ENCODE measurements at places on chromosomes 3 and 15.

DNA sequence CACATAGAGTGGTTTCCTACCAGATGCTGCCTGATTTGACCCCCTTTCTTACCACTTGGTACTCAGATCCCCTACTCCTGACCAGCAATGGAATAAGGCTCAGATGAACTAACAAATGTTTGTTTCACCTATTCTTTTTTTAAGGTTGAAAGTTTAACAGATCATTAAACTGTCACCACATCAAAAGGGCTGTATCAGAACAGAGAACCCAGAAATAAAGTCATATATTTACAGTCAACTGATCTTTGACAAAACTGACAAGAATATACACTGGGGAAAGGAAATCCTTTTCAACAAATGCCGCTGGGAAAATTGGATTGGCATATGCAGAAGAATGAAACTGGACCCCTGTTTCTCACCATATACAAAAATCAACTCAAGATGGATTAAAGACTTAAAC lies 56.0 kb downstream of the GPR176 start:
- DNase-seq, result no peak

- DNase-seq, result no peak
Measured at GRCh38 chr3:40341671-40342070, 32.2 kb downstream of the EIF1B start.

GRCh38 chr15:80948651-80949292 lies 40.8 kb downstream of the MESD start:
- DNase-seq, result no peak

- DNase-seq, result no peak
Measured at GRCh38 chr15:62428851-62429598, 263.9 kb upstream of the C2CD4B start.

DNA sequence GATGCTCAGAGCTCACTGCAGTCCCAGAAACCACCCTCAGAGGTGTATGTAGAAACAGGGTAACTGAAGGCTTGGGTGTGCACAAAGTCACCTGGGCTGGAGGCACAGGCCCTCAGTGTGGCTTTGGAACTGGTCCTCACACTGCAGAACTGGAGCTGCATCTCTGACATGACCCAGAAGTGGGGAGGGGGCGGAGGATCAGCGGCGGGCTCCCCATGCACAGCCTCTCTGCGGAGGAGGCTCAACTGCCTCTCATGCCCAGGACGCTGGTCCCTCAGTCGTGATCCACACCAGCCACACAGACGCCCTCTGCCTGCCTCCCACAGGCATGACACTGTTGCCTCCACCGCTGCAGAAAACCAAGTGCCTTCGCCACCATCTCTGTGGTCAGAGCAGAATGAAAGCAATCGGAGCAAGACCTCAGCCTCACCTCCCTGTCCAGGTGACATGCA lies 73.7 kb downstream of the TM2D3 start:
- DNase-seq, result peak; percentile 24

- DNase-seq, result no peak
Measured at GRCh38 chr3:119184796-119185570, 11.6 kb downstream of the UPK1B start.

DNA sequence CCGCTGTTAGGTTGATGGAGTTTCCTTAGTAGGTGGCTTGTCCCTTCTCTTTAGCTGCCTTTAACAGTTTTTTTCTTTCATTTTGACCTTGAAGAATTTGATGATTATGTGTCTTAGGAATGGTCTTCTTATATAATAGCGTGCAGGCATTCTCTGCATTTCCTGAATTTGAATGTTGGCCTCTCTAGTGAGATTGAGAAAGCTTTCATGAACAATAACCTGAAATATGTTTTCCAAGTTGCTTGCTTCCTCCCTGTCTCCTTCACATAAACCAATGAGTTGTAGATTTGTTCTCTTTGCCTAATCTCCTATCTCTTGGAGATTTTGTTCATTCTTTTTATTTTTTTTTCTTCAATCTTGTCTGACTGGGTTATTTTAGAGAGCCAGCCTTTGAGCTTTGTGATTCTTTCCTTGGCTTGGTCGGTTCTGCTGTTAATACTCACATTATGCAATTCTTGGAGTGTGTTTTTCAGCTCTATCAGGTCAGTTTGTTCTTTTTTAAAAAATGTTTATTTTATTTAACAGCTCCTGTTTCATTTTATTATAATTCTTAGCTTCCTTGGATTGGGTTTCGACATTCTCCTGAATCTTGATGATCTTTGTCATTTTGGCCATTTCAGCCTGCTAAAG lies 627.9 kb downstream of the SI start:
- no peak for DNase-seq

All from K562 (cell line).